ENCODE measurements at places on chromosomes 7 and 10.

- DNase-seq: no peak
Measured at GRCh38 chr7:151692721-151693120, 173.0 kb upstream of the RHEB start.

GRCh38 chr7:12961910-12962480, 274.6 kb downstream of the ARL4A start:
- no peak for DNase-seq

- no peak for DNase-seq
Measured at GRCh38 chr10:49488056-49488717, 50.7 kb downstream of the ERCC6 start.

DNA sequence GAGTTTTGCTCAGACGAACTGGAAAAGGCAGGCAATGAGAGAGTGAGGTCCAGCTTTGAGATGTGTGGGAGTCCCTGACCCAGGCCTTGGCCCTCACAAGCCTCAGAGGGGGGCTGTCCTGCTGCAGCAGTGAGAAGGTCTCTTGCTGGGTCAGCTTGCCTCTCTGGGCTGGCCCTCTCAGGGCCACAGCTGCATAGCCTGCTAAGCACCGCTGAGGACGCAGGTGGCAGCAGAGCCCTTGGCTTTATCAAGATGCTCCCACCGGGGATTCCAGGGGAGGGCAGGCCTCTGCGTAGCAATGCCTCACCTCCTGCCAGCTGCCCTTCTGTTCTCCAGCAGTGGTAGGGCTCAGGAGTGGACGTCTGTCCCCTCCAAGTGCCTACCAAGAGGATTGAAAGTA, 128.7 kb downstream of the COBL start:
- no peak for DNase-seq

- DNase-seq: no peak
Measured at GRCh38 chr10:119613741-119614140, 17.0 kb upstream of the TIAL1 start.

DNA sequence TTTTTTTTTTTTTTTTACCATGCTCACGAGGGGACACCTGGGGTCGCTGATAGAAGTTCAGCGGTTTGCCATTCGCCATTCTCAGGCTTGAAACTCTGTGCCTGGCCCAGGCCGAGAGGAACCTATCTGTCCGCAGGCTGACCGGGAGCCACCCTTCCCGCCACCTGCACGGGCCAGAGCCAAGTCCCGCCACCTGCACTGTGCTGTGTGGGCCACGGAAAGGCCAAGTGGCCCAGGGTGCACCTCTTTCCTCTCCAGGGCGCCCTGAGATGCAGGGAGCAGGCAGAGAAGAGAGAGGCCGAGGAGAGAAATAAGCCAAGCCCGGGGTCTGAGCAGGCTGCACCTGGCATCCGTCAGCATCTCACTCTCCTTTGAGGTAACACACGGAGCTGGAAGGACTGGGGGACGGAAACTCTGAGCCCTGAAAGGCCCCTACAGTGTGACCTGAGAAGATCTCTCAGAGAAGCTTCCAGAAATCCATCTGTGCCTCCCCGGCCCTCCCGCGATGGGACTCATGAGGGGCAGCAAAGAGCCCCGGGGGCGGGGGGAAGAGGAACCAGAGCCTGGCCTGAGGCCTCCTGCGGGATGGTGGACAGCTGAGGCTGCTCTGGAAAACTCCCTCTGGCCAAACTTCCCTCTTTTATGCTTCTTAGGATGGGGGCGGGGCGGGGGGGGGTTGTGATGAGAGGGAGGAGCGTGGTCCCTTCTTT, 46.6 kb downstream of the PRKAG2 start:
- no peak for DNase-seq
